Fibroblast of pulmonary artery (primary cell): ENCODE measurements at places on chromosomes 7 and 10.

- no peak for DNase-seq
Measured at GRCh38 chr7:116315803-116316202, 105.5 kb downstream of the TES start.

DNA sequence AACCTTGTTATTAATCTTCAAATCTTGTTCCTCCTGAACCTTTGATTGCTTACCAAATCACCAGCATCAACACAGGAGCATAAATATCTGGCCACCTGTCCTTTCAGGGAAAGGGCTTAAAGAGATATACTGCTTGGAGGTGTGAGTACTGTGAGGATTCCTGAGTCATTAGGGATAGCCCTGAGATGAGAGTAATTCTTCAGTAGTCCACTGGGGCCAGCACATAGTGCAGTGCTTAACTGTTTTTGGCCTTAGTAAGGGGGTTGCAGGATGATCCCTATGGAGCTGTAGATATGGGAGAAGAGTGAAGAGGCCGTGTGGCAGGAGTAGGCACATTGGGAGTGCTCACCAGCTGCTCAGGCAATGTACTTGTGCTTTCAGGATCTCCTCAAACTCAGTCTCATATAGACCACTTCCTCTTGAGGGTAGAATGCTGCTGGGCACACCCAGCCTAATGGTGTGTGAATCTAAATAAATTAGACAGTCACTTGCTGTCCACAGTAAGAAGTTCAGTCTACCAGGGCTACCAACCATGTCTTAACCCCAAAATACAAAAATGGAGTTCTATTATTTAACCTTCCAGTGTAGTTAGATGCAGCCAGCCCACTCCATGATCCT, 26.5 kb upstream of the GPR141 start:
- no peak for DNase-seq

- no peak for DNase-seq
Measured at GRCh38 chr10:93058139-93058538, 2.5 kb upstream of the CYP26C1 start.

DNA sequence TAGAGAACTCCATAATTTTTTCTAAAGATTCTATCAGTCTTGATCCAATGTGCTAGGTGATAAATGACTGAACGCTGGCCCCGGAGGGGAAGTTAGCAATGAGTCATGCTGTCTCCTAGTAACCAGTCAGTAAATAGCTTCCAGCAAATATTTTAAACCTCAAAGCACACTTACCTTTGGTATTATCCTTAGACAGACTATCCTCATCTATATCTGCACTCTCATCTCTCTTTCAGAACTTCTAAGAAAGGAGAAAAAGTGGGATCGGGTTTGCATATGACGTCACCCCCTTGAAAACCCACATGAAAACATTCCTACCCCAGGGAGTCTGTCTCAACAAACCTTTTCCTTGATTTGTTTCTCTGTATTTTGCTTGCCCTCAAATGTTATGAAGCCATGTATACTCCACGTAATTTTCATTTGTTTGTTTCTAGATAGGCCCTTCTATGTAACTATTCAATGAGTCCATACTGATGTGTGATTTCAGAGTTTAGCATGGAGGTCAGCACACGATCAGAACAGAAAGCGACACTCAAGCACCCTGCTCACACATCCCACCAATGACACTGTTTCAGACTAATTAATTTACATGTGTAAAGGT, 174.9 kb upstream of the NRP1 start:
- peak; percentile 86 for DNase-seq

GRCh38 chr10:84574102-84574501, 245.7 kb downstream of the CCSER2 start:
- no peak for DNase-seq

GRCh38 chr7:156618780-156619367, 21.7 kb upstream of the RNF32 start:
- no peak for DNase-seq

DNA sequence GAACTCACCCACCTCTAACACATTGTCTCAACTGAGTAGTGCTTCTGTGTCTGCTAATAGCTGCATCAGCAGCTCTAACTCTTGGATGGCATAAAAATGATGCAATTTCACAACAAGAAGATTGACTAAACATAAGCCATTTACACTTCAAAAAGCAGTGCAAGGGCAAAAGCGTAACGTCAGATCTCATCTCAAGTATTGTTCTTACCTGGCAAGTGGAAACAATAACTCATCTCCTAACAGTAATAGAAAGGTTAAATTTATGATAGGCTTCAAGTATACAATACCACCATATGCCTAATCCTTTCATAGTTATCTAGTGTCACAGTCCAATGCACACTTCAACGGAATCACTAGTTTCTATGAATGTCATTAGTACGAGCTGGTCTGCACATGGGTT, 14.8 kb downstream of the TPK1 start:
- DNase-seq = no peak

DNA sequence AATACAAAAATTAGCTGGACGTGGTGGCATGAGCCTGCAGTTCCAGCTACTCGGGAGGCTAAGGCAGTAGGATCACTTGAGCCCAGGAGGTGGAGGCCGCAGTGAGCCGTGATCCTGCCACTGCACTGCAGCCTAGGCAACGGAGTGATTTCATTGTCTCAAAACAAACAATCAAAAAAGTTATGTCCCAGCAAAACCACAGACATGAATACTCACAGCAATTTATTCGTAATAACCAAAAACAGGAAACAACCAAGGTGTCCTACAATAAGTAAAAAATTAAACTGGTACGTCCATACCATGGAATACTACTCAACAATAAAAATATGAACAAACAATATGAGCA, 11.6 kb upstream of the CYTH3 start:
- DNase-seq = peak; percentile 39

DNA sequence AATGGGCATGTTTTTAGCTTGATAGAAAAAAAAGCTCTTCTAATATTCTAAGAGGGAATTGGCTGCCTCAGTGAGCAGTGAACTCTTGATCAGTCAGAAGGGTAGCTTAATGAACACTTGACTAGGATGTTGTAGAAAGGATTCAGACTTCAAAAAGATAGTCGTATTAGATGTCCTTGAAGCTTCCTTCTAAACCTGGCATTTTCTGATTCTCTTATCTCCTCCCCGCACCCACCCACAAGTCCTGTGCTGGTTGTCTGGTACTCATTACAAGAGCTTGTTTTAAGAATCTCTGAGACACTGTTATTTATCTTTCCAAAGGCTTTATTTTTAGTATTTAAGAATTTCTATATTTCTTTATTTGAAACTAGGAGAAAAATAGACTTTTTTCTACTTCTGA, 7.4 kb upstream of the SMIM30 start:
- DNase-seq = no peak
